ENCODE measurements at places on chromosomes 4 and X.

GRCh38 chr4:106238820-106239420, 77.1 kb downstream of the TBCK start:
- DNase-seq: peak; percentile 1

DNA sequence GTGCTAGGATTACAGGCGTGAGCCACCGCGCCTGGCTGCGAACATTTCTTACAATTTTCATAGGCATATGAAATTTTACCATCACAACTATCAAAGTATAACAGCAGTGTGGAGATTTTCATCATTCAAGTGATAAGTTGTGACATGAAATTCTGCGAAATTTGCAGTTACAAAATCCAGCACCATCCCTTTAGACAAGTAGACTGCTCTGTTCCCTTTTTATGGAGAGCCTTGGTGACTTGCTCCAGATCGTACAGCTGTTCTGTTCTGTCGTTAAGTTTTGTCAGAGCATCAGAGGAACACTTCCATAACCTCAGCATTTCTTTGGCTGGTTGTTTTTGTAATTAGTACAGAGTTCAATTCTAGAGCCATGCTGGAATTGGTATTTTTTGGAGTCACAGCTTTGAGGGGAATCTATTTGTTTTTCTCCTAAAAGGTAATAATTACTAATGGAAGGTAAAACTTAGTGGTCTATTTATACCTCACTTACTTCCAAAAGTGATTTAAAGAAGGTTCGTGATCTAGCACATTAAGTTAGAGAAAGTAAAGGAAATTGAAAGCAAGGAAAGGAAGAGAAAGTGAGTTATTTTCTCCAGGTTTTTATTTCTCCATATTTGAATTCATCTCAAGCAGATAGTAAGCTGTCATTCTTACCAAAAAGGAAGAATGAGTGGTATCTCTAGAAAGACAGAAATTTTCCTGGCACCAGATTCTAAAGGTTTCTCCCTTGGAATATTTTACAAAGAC, 22.1 kb downstream of the ZRSR2 start:
- DNase-seq: no peak

DNA sequence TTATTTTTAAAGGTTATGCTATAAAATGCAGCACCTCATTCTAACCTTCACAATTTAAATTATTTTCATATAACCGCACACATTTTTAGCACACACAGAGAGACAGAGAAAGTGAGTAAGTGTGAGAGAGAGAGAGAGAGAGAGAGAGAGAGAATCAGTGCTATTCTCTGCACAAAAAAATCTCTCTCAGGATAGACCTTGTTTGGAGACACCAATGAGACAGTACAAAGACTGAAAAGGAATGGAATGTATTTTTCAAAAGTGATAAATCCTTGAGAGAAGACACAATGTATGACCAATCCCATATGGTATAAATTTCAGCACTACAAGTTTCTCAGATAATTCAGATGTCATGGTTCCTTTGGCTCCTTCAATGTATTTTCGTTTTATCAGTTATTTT, 132.1 kb upstream of the PCDH18 start:
- DNase-seq: no peak

- no peak for DNase-seq
Observed at GRCh38 chrX:112056886-112057285, 25.7 kb downstream of the TRPC5 start.

DNA sequence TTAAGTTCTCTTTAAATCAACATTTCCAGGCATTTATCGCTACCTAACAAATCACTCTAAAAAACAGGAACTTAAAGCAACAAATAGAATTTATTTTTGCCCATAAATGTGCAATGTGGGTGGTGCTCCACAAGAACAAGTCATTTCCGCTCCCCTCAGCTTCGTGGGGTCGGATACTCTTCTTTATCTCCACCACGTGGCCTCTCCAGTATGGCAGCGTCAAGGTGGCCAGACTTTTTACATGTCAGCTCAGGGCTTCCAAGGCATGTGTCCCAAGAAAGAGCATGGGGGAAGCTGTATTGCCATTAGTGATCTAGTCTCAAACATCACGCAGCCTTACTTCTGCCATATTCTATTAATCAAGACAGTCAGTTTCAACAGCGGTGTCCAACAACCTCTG, 249.2 kb upstream of the NOCT start:
- DNase-seq: no peak

- DNase-seq: no peak
Observed at GRCh38 chr4:73764513-73764912, 24.1 kb downstream of the CXCL8 start.

DNA sequence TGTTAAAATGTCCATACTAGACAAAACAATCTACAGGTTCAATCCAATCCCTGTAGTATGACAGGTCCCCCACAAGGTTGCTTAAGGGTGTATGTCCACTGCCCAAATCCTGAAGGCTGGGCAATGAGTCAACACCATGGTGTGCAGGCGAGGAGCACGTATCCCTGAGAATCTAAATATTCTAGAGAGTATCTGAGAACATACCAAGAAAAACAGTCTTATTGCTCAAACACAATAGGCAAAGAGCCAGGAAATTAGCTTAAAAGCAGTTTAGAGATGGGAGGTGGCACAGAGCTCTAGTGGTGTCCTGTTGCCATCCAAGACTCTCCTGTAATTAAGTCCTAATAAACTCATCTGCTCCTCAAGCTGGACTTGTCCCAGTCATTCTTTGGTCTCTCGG, 37.0 kb downstream of the RCHY1 start:
- no peak for DNase-seq

- no peak for DNase-seq
Observed at GRCh38 chrX:81174286-81174685, 27.4 kb downstream of the HMGN5 start.

- no peak for DNase-seq
Observed at GRCh38 chr4:20196476-20196875, 55.2 kb upstream of the SLIT2 start.

GRCh38 chr4:1449475-1449832, 43.2 kb upstream of the NKX1-1 start:
- no peak for DNase-seq

- no peak for DNase-seq
Observed at GRCh38 chrX:44011506-44011905, 38.3 kb upstream of the NDP start.

- peak; percentile 10 for DNase-seq
Observed at GRCh38 chr4:124060261-124060918, 652.1 kb downstream of the ANKRD50 start.

DNA sequence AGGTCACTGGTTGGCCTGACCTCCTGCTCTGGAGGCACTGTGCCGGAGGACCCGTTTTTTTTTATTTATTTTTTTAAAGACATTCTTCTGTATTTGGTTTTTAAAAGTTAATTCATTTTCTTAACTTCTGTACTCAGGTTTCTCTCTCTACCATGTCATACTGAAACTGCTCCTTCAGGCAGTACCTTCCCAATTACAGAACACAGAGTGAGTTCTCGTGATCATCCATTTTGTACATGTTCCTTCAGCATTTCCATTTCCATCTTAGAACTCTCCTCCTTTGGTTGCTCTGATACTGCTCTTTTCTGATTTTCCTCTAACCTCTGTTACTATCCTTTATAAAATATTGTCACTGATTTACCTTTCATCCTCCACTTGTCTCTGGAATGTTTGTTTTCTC, 17.9 kb downstream of the UBE2K start:
- no peak for DNase-seq

GRCh38 chr4:131258361-131258760, 1890.7 kb upstream of the PCDH10 start:
- no peak for DNase-seq

DNA sequence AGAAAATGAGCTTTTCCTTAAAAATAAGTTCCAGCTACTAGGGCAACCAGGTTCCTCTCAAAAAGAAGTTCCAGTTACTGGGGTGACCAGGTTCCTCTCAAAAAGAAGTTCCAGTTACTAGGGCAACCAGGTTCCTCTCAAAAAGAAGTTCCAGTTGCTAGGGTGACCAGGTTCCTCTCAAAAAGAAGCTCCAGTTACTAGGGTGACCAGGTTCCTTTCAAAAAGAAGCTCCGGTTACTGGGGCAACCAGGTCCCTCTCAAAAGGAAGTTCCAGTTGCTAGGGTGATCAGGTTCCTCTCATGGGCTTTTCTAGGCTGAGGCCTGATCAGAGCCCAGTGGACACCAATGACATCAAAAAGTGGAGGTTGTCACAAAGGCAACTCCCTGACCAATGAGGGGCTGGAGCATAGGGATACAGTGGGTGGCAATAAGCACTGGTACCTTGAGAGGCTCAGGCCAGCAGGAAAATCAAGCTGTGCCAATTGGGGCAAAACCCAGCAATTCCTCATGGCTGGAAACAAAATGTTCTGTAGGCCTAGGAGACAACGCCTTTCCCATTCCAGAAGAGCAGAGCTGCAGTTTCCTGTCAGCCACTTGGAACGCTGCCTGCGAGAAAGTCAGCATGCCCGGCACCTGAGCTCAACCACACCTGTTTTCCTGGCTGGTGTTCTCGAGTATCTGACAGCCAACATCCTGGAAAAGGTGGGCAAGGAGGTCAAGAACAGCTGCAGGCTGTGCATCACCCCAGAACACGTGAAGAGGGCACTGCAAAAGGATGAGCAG, 12.3 kb upstream of the SYTL5 start:
- DNase-seq: peak; percentile 43

- no peak for DNase-seq
Observed at GRCh38 chr4:153265306-153266047, 61.2 kb downstream of the TRIM2 start.
